Right ventricle myocardium inferior (tissue), 1 donor: ENCODE measurements at places on chromosomes 3 and 15. TPM values are rescaled to one million over a fixed set of nuclear protein-coding genes. Genes with fewer than 3 reads are reported as not detected.

DNA sequence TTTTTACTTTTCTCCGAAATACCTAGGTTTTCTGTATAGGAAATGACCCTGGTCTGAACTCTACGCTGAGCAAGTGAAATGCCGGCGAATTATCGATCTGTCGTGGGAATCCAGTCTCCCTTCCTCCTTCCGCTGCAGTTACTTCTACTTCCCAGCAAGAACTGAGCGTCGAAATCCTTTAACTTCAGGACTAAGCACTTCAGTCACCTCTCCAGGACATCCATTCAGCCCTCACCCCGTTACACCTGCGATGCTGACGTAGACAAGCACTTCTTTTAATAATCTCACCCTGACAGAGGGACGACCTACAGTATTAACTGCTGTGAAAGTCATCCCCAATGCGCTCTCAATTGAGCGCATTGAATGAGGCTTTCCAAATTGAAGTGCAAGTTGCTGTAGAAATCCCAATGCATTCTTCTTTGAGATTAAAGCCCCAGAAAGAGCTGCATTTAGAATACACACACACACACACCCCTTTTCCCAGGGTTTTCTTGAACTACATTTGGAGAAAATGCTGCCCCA, 1.3 kb downstream of the TOP2B start:
- DNase-seq = no peak

DNA sequence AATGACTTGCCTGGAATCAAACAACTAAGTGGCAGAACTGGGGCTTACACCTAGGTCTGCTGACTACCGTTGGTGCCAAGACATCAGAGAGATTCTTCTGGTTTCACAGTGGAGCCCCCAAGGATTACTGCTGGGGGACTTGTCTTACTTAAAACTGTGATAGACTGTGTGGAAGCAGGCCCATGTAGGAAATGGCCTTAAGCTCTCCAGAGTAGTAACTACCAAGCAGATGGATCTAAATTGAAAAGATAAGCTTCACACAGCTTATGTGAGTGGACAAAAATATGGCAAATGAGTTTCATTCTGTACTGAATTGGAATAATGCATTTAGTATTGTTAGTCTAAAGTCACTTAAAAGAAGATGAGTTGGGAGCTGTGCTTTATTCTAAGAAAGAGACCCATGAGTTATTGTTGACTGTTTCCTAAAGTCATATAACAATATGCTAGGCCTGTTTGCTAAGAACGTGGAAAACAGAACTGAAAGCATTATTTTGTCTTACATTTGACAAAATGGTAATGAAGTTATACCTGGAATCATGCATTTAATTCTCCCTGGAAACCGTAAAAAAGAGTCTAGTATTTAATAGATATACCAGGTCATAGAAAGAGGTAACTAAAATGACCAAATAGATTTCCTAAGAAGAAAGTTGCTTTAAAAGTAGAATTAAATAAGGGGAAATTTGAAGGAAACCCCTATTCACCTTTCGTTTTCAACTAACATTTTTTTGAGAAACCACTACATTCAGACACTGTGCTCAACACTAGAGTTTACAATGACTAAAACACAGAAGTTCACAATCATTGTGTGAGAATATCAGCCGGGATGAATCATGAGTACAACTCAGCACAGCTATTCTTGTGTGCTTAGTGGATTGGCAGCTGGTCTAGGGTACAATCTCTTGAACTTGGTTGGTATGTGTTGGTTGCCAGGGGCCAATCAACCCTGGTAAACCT, 13.0 kb upstream of the MAPK6 start:
- no peak for DNase-seq

The SNTN gene
- not detected for total RNA-seq

- no peak for DNase-seq
Observed at GRCh38 chr3:16482770-16483531, 30.5 kb downstream of the RFTN1 start.

The GOLGA6A gene
- not detected for total RNA-seq

- no peak for DNase-seq
Observed at GRCh38 chr15:76100361-76100760, 40.6 kb downstream of the TMEM266 start.

- no peak for DNase-seq
Observed at GRCh38 chr3:149252272-149252671, 30.6 kb upstream of the CP start.

The CD80 gene
- total RNA-seq = not detected

The GOLGA8K gene
- not detected for total RNA-seq

- no peak for DNase-seq
Observed at GRCh38 chr3:73378207-73378606, 246.5 kb downstream of the PDZRN3 start.

The GLCE gene
- 8.9 TPM for total RNA-seq

DNA sequence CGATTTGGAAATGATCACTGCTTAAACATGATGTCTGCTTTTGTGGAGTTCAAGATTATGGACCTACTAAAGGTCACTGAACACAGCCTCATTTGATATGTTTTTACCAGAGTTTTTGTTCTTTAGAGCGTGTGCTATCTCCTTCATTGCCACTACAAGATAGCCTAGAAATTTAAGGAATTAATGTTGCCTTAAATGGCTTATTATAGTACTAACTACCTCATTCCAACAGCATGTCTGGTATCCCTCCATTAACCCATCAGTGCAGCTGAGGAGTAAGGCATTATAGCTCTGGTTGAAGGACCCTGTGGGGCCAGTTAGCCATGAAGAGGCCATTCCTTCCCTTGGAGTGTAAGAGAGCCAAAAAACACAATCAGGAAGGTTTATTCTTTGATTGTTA, 2.3 kb upstream of the FAM43A start:
- no peak for DNase-seq

The ARRDC4 gene
- 15.9 TPM for total RNA-seq

GRCh38 chr3:110995461-110996231, 76.0 kb upstream of the NECTIN3 start:
- DNase-seq = no peak

GRCh38 chr15:64152507-64153387, 1.2 kb downstream of the SNX22 start:
- DNase-seq = no peak

DNA sequence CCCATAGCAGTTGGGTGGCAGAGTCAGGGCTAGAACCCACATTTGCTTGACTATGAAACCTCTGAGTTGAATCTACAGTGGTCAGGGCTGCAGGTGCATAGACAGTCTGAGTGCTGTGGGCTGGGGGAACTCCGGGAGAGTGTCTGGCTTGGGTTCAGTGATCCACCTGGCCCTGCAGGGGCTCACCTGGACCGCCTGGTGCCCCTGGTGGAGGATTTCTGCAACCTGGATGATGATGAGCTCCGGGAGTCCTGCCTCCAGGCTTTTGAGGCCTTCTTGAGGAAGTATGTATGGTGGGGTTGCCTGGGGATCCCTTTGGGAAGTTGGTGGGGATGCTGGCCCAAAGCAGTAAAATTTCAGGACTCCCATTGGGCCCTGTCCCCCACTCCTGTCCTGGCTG, 16.3 kb downstream of the CAND2 start:
- no peak for DNase-seq

The MINAR1 gene
- total RNA-seq = 0.05 TPM

The ARHGEF26 gene
- total RNA-seq = 1.9 TPM

The TUSC7 gene
- total RNA-seq = not detected

DNA sequence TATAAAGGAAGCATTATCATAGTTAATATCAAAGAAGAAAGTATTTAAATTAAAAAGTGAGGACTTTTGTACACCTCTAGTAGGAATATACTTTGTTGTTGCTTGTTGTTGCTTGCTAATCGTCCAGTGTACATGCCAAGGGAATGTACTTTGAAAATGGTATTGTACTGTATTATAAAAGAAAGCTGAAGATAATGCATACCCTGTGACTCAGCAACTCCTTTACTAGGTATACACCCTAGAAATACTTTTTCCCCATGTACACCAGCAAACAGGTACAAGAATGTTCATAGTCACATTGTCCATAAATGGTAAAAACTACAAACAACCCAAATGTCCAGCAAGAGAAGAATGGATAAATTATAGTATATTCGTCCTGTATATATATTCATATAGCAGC, 12.0 kb downstream of the TTBK2 start:
- DNase-seq = no peak

DNA sequence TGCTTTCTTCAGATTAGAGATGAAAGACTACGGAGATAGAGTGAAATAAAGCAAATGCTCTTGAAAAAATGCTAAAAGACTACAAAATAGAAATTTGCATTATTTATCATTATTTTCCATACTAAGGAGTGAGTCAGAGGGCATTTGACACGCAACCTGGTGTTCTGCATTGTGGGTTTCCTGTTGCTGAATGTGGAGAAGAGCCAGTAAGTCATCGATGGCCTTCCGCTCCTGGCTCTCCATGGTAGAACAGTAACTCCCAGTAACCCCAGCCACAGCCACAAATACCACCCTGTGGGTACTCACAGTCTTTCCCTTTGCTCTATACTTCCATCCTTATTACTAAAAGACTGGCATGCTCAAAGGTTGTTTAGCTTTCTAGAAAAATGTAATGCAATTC, 61.5 kb downstream of the CGGBP1 start:
- DNase-seq = no peak

DNA sequence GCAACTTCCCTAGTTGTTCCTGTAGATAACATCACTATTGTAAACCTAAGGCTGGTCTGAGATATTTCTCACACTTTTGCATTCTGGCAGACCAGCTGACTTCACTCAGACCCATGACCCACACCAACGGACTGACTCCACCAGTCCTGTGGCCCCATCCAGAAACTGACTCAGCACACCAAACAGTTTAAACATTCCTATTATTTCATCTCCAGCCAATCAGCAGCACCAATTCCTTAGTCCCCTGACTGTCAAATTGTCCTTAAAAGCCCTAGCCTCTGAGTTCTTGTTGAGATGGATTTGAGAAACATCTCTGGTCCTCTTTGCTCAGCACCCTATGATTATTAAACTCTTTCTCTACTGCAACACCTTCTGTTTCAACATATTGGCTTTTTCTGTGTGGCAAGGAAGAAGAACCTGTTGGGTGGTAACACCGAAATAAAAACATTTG, 12.2 kb upstream of the IDH2 start:
- no peak for DNase-seq

GRCh38 chr15:57559875-57560274, 31.8 kb upstream of the MYZAP start:
- DNase-seq = no peak

DNA sequence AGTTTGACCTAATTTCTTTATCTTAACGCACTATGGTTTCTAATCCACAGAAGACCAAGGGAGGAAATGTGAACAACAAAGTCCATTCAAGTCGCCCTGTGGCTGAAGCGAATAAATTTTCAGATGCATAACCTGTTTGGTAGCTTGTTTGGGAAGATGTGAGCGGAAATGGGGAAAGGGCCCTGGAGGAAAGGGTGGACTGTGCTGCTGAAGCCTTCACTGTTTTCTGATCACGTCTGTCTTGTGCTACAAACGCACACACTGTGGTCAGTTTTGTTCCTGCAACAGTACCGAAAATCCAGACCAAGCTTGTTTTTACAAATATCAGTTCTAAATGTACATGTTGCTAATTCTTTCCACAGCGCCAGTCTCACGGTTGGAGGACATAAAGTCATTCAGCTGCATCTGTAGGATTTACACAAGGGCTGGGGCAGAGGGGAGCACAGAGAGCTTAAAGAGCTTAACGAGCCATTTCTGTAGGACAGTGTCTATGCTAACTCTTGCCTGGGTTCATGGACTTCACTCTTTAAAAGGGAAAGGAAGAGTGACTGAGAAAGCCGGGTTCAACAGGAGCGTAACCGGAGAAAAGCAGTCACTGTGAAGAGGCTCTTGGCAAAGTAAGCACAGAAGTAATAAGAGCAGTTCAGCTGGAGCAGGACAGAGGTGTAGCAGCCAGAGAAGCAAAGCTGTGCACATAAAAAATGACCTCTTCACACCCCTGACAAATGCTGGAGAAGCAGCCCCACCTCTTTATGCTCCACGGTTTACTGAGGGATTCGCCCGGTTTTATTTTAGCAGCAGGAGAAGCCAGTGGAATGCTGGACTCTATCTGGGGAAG, 66.6 kb downstream of the USF3 start:
- DNase-seq = no peak

The SENP8 gene
- total RNA-seq = 5.9 TPM

The TPRG1 gene
- 3.3 TPM for total RNA-seq

DNA sequence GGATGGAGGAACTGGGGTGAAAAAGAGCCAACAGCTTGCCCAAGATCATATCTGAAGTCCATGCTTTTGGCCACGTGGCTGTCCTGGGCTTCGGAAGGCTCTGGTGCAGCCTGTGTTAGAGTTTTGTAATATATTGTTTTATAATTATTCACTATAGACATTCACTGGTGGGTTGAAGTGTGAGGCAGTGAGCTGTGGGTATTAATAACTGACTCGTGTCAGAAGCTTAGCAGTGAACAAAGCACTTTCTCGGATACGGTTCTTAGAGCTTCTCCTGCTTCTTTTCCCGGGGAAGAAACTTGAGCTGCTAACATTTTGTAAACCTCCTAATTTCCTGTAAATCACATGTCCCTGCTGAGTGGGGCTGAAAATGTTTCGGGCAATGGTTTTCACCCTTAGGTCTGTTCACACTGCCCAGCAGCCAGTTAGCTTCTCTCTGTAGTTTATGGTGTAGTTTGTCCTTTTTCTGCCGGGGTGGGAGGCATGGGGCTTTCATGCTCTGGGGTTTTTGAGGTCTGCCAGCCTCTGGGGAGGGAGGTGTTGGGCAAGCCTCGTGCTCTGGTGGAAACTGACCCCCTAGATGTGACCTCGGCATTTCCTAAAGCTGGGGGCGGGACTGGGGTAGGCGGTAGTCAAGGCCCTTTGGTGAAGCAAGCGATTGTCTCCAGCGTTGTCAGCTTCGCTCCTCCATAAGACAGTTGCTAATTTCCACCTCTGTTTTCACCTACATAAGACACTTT, 1.7 kb downstream of the MRAS start:
- no peak for DNase-seq

GRCh38 chr3:62312201-62312600, 61.1 kb downstream of the FEZF2 start:
- no peak for DNase-seq

DNA sequence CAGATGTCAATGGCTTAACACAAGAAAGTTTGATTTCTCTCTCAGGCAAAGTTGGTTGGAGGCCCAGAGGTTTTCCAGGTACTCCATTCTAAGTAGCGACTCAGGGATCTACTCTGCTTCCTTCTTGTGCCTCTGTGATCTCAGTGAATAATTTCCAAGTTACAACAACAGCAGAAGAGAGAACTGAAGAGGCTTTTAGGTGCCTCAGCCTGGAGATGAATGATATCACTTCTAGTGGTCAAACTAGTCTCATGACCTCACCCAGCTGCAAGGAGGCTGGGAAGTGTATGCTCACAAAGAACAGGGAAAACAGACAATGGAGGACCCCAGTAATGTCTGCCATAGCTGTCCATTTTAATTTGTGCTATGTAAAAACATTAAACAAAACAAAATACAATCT, 4.6 kb upstream of the PRICKLE2 start:
- DNase-seq = no peak
